EH (cell line): ENCODE measurements at places on chromosomes 3 and 15.

DNA sequence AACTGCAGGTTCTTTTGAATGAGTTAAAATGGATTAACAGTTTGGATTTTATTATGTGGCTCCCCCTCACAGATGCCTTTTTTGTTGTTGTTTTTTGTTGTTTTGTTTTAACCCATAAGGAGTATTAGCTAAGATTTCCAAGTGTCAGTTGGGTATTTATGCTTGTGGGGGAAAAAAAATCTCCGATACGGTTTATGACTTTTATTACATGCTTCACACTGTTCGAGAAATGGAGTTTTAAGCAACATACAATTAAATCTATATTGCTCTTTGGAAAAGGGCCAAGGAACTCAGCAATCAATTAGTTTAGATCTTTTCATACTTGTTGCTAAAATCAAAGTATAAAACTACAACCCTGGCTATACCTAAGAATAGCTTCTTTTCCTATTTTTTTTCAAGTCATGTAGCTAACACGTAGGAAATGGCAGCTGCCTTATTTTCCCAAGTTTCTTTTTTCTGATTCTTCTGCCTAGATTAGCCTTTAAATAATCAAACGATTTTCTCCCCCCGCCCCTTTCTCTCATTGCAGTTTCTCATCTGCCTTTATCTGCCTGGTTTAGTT, 16.0 kb downstream of the NR2F2 start:
- no peak for DNase-seq

GRCh38 chr3:133442518-133442917, 42.7 kb downstream of the BFSP2 start:
- DNase-seq = no peak

DNA sequence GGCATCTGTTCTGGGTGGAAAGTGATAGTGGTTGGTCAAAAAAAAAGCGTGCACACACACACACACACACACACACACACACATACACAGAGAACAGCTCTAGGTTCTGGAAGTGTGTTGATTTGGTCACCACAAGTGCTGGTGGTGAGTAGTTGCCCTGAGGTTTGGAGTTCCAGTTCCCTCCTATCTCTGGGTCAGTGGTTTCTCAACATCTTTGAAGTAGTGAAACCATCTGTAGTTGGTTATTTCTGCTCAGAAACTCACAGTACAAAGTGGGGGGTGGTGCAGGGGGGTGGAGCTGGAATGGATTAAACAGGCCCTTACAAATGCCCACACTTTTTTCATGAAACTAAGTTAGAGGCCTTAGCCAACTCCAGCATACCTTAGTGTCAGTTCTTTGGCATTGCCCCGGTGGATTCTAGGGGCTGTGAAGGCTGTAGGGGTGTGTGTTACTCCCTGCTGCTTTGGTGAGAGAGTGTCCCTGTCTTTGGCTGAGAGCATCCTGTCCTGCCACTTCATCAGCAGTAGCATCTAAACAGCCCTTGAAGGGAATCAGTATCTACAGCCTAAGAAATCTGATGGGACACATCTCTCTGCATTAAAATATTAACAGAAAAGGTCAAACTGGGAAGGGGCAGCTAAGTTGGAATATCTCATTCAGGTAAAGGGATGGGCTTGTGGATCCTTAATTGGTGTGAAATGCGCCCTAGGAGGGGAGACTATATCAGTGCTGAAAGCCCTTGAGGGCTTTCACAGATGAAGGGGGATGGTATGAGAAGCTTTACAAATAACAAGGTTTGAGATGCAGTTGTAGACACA, 20.6 kb downstream of the SMAD3 start:
- DNase-seq = peak; percentile 92

GRCh38 chr3:134423153-134423552, 48.9 kb upstream of the AMOTL2 start:
- peak; percentile 75 for DNase-seq

GRCh38 chr3:128113817-128114794, 9.5 kb downstream of the RUVBL1 start:
- no peak for DNase-seq

DNA sequence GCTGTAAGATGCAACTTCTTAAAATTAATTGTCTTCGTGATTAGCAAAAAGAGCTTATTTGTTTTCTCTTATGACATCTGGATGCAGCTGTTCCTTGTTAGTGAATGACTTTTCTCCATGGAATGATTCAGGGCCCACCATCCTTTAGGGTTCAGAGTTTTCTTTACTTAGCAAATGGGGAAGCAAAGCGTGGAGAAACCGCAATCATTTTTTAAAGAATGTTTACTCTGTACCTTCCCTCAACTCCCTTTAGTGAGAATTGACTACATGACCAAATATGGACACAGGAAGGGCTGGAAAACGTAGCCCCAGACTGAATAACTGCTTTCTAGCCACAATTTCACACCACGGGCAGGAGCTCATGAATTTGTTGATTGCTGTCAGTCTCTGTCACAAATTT, 130.1 kb downstream of the EDEM1 start:
- DNase-seq = peak; percentile 37

GRCh38 chr3:168802766-168803165, 707.0 kb upstream of the GOLIM4 start:
- DNase-seq = no peak

DNA sequence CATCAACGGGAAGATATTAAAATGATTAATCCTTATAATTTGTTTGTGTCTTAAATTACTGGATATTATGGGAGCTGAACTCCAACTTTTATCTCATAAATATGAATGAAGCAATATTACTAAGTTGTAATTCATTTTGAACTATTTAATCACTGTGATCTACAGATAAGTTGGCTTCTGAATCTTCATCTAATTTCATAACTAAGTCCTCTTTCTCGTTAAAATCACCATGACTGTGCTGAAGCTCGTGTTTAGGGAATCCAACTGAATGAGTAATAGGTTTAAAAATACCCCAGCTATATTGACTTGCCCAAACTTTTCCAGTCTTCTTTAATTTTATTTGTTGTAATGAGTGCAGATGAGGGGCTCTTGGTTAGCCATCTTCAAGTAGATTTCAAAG, 14.1 kb downstream of the MDFIC2 start:
- peak; percentile 25 for DNase-seq

DNA sequence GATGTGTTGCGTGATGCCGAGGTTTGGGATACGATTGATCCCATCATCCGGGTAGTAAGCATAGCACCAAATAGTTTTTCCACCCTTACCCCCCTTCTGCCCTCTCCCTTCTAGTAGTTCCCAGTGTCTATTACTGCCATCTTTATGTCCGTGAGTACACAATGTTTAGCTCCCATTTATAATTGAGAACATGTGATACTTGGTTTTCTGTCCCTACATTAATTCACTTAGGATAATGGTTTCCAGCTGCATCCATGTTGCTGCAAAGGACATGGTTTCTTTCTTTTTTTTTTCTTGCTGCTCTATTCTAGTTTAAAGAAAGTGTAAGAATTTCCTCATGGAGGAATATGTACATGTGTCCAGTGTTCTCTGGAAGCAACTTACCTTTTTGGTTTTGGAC, 51.8 kb downstream of the NSUN3 start:
- peak; percentile 8 for DNase-seq

DNA sequence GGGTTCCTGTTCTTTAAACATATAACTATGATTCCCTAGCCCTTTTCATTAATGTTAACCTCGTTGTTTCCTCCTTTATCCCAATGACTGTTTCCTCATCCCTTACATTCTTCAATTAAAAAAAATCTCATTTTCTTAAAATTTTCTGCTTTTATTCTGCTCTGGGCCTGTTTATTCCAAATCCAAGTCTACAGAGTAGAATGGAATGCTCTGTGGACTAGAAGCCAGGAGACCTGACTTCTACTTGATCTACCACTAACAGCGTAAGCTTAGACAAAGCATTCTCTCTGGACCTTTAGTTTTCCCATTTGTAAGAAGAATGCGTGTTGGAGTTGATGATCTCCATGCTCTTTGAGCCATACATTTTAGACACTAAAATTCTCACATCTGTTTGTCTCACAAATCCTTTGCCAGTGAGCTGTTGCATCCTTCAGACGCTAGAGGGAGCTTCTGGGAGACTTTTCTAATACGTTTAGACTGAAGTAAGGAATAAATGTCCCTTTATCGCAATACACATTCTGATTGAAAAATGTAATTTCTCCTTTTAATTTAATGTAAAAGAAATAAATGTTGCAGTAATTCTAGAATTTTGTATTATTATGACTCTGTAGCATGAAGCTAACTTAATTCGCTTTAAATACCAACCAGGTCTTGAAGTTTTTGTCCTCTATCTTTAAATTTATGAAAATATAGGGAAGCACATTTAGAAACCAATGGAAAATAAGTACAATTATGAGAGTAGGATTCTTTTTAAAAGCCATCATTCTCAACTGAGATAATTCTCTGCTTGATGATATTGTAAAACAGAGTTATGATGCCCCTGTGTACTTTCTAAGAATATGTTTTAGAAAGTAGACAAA, 21.7 kb upstream of the GMNC start:
- peak; percentile 66 for DNase-seq
